Activated CD8-positive, alpha-beta memory T cell treated with anti-CD3 and anti-CD28 coated beads for 48 hours (primary cell): ENCODE measurements at places on chromosomes 1 and 21.

DNA sequence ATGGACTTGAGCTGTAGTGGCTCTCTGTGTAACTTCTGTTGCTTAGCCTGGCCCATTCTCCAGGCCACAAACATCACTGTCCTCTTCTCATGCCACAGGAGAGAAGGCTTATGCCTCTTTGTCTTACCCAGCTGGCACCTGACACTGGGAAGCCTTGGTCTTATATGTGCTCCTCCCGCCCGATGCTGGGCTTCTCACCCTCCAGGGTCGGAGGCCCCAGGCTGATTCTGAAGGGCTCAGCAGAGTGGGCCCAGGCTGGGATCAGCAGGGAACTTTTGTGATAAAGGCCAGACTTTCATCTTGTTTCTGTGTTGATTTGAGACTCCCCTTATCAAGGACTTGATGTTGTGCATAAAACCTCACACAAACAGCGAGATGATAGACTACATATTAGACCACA is 29.8 kb downstream of the TRPM2 start:
- no peak for DNase-seq

DNA sequence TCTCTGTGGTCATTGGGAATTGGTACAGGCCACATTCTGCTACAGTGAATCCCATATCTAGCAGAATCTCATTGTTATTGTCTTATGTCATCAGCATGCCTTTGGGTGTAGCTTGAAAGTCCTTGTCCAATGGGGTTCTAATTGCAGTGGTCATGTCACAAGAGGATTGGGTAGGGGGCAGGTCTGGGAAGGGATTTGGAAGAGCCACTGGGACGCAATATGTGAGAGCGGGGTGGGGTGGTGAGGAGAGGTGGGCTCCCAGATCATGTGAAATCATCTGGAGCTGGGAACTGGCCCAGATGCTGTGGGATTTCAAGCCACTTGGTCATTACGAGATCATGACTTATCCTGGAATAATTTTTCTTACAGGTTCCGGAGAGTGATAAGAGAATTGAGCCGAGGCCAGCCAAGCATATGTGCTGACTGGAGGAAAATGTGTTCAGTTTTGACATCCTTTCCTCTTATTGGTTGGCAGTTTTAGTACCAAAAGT is 16.3 kb downstream of the CNIH3 start:
- no peak for DNase-seq

- no peak for DNase-seq
Observed at GRCh38 chr1:24147194-24147593, 4.3 kb upstream of the IL22RA1 start.

- no peak for DNase-seq
Observed at GRCh38 chr1:204894031-204894430, 23.4 kb downstream of the NFASC start.

DNA sequence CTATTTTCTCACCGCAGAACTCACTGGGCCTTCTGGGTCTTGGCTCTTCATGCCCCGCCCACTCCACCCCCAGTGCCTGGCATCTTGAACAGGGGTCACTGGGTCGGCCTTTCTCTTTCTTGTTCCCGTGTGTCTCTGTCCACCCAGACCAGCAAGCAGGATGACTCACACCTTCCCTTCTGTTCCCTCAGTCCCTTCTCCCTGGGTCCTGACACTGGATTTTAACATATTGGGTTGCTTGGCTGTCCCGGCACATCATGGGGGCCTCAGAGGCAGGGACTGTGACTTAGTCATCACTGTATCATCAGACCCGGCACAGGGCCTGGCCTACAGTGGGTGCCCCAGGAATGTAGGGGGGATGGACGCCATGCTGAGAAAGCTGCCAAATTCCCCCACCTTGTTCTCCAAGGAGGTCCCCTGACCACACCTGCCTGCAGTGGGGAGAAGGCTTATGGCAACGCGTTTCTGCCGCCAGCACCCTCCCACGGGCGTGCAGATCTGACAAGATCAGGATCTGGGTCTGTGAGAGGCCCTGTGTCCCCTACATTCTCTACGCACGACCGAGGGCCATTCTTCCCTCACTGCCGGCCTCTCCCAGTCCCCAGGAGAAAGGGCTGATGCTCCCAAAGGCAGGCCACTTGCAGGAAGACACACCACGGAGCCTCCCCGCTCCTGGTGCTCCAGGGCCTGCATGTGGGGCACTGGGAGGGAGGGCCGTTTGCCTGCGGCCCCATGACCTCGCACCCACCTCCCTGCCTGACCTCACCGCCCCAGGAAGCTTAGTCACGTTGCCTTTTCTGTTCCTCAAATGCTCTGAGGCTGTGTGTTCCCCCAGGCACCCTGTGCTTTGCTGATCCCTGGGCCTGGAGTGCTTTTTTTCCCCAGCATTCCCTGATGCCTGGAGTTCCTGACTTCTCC is 157.2 kb upstream of the TMEM51 start:
- DNase-seq = no peak

DNA sequence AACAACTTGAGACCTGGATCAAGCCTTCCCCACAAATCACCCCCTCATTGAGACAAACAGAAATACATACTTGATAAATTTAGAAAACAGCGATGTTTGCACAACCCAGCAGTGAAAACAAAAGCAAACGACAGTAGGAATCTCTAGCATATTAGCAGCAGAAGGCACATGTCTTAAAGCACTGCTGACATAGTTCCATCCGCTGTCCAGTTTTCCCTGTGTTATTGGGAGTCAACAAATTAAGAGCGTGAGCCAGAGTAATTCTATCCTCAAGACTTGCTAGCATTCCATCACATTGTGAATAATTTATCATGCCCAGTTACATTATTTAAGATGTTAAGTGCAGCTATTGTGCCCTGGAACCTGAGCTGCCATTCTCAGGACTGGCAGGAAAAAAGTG is 55.3 kb downstream of the IGSF5 start:
- DNase-seq = no peak

DNA sequence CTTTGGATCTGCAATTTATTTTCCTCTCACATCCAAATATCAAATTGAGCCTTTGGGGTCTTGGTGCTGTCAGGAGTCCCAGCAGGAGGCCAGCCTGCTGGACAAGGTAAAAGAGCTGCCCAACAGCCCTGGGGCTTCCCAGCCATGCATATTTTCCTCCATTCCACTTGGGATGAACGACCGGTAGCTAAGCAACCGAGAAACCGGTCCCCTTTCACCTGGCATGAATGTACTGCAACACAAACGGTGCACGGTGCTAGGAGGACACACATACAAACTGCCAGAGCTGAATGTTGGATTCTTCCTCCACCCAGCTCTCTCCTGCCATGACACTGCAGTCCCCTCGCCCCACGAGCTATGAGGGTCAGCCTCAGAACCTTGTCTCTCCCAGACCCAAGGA is 42.7 kb downstream of the BCAR3 start:
- DNase-seq = no peak

- no peak for DNase-seq
Observed at GRCh38 chr1:169483500-169483966, 2.2 kb downstream of the SLC19A2 start.

GRCh38 chr1:179441501-179441900 is 75.7 kb downstream of the AXDND1 start:
- no peak for DNase-seq

GRCh38 chr1:58584082-58584895 is 7.2 kb upstream of the TACSTD2 start:
- DNase-seq = no peak

DNA sequence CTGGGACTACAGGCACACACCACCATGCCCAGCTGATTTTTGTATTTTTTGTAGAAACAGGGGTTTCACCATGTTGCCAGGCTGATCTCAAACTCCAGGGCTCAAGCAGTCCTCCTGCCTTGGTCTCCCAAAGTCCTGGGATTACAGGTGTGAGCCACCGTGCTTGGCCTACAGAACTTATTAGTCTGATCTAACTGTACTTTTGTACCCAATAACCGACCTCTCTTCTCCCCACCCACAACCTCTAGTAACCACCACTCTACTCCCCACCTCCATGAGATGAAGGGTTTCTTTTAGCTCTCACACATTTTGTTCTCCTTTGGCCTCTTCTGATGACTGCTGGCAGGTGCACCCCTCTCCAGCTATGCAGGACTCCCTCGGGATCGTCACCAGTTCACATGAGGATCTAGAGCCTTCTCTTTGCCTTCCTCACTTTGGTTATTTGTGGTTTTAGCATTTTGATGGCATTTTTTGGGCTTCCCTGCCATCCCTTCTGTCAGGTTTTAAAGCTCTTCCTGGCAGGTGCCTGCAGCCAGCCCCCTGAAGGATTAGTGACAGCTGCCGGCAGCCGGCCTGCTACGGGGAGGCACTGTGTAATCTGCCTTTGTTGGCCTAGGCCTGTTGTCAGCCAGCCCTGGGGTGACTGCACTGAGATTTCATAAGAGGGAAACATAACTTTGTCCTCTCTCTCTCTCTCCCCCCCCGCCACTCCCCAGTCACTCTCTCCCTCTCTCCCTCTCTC is 99.8 kb upstream of the ATP1A1 start:
- DNase-seq = no peak

- no peak for DNase-seq
Observed at GRCh38 chr21:33569991-33570390, 18.5 kb downstream of the DONSON start.

GRCh38 chr1:181318022-181318857 is 165.1 kb upstream of the CACNA1E start:
- no peak for DNase-seq

- DNase-seq = no peak
Observed at GRCh38 chr1:111981871-111982270, 7.6 kb downstream of the KCND3 start.

DNA sequence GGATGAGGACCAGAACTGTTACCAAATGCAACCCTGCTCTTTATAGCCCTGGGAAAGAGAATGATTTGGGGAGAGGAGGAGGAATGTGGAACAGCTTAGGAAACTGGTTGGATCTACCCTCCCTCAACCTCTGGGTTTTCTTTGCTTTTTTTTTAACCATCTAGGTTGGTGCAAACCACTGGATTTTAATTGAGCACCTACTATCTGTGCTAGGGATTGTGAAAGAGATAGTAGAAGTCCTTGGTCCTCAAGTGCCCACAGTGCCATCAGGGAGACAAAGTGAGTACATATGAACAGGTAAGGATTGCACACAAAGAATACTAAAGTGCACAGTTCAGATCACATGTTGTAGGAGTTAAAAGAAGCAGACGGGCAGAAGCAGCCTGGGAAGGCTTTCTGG is 4.7 kb downstream of the TAGLN2 start:
- DNase-seq = no peak

- no peak for DNase-seq
Observed at GRCh38 chr1:211606914-211607753, 28.2 kb upstream of the SLC30A1 start.

DNA sequence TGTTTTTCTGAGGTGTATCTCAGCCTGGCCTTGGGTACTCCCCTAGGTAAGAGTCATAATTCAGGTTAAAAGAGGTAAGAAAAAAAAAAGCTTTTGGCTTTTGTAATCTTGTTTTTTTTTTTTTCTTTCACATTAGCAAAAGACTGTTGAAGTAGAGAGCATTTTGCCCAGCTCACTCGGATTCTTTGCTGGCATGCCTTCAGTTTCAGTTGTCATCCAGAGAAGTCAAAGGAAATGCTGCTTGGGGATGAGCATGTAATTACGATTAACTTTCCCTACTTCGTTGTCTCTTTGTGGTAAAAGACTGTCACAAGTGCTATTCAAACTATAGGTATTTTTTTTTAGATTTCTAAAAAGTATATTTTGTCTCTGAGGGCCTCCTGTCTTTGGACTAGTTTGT is 6.3 kb downstream of the BACH1 start:
- DNase-seq = no peak

DNA sequence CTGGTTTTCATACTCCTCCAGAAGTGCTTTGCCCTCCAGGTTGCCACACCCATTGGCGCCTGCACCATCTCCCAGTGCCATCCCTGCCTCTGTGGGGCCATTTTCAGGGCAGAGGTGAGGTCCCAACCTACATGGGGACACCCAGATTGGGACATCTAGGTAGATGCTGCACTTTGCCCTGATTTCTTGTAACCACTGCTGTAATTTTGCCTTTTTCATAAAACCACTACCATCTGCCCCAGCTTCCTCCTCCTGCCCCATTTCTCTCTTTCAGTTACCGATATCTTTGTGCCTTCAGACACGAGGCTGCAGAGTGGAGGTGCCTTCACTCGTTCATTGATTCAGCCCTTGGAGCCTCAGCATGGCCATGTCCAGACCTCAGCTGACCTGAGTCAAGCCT is 21.4 kb downstream of the FAAH start:
- no peak for DNase-seq

- no peak for DNase-seq
Observed at GRCh38 chr1:206715552-206716158, 30.9 kb downstream of the MAPKAPK2 start.

GRCh38 chr21:27043377-27043776 is 76.5 kb upstream of the ADAMTS5 start:
- no peak for DNase-seq

DNA sequence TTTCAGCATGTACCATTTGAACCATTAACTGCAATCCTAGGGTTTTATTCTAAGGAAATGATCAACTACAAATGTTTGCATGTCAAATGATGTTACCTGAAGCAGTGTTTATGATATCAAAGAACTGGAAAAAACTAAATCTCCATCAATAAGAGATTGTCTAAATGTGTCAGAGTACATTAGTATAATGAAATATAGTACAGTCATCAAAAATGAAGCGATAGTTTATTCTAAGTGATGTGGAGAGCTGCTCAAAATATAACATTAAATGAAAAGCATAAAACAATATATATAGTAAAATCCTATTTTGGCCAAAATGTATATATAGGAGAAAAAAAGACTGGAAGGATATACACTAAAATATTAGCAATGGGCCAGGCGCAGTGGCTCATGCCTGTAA is 24.0 kb downstream of the AKNAD1 start:
- no peak for DNase-seq

DNA sequence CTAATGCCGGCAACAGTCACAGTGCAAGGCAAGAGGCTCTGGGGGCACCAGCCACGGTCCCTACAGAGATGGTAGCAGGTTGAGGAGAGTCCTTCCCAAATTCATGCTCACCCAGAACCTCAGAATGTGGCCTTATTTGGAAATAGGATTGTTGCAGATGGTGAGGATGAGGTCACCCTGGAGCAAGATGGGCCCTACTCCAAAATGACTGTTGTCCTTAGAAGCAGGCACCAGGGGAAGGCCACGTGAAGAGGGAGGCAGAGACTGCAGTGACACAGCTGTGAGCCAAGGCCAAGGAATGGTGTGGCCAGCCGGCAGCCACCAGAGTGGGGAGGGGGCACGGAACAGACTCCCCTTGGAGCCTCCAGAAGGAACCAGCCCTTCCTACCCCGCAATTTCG is 70.8 kb upstream of the CLDN14 start:
- DNase-seq = no peak

DNA sequence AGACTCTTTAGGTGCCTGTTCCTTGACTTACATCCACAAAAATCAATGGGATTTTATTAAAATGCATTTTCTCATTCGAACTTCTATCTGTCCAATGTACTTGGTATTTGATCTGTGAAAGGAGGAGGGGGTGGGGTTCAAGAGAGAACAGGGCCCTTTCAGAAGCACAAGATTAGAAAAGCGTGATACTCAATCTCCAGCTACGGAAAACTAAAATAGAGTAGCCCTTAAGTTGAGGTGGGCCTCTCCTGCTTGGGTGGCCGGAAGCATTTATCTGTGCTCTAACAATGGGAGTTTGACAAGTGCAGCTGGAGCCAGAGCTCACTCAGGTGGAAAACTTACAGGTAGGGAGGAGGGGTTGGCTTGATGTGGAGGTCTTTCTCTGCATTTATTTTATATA is 462 bp upstream of the RXRG start:
- no peak for DNase-seq
